ENCODE measurements at places on chromosomes 1 and 21.

DNA sequence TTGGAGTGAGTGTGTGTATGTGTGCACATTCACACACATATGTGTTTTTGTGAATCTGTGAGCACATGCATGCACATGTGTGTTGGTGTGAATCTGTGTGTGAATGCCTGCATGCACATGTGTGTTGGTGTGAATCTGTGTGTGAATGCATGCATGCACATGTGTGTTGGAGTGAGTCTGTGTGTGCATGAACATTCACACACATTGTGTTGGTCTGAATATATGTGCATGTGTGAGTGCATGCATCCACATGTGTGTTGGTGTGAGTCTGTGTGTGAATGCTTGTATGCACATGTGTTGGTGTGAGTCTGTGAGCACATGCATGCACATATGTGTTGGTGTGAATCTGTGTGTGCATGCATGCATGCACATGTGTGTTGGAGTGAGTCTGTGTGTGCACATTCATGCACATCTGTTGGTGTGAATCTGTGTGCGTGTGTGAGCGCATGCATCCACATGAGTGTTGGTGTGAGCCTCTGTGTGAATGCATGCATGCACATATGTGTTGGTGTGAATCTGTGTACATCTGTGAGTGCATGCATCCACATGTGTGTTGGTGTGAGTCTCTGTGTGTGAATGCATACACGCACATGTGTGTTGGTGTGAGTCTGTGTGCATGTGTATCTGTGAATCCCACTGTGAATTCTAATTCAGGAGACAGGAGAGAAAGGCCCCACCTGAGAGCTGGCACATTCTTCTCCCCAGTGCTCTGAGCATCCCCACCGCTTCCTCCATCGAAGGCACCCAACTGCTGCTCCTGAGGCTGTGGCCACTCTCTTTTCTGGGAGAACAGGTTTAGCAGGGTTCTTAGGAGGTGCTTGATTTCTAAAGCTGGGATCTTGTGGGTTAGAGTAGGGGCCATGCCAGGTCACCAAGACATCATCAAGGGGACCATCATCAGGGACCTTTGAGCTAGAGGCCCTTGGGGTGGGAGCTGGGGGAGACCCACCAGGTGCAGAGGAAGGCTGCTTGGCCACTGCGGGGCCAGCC lies 117.5 kb upstream of the ARHGEF16 start:
- no peak for DNase-seq

DNA sequence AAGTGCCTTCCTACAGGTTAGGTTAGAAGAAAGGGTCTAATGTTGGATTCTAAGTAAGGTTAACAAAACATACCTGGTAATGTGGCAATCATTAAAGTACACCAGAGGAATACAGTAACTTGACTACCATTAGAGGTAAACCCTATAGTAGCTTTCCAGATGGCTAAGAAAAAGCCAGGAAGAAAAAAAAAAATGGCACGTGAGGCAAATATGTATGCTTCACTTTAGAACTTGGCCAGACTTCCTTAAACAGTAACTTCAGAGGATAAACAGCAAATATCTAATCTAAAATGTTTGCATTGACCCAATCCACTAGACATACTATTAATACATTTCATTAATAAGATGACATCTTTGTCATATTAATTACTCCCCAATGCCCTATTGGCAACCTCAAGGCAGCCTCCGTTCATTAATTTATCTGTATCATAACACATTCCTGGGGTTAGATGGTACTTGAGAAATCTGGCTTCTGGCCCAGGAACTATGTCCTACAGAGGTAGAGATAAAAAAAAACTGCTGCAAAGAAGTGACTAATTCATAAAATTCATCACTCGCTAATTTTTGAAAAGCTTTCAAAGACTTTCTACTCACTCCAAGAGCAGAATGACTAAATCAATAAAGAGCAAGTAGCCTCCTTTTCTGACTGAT lies 5.8 kb downstream of the DCAF8 start:
- no peak for DNase-seq

DNA sequence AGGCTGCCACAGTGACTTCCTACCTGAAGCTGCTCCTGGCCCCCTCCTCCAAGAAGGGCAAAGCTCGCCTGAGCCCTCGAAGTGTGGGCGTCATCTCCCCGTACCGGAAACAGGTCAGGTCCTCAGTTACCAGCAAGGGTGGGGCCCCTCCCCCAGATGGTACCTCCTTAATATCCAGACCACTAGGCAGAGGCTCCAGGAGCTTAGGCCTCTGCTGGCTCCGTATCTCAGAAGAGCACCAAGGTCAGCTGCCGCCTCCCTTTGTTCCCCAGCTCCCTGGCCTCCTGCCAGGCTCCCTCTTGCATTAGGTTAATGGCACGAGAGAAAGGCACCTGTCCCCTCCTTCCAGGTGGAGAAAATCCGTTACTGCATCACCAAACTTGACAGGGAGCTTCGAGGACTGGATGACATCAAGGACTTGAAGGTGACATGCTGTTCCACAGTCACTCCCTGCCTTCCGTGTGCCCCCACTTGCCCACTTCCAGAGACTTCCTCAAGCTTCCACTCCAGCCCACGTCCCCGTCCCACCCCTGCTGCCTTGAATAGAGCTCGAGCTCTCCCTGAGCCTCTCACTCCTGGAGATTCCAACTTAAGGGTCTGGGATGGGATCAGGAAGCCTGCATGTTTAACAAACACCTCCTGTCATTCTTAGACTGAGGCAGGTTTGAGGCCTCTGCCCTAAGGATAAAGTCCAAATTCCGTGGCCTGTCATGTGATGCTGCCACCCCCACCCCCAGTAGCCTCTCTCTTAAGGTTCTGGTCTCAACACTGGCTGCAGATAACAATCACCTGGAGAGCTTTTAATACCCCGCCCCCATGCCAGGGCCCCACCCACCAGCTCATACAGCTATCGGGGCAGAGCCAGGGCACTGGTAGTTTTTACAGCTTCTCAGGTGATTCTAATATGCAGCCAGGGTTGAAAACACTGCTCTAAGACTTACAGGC lies 8.3 kb downstream of the RHOC start:
- no peak for DNase-seq

- no peak for DNase-seq
Measured at GRCh38 chr1:69861641-69862040, 293.9 kb downstream of the LRRC7 start.

- no peak for DNase-seq
Measured at GRCh38 chr1:169521226-169521625, 35.5 kb upstream of the SLC19A2 start.

DNA sequence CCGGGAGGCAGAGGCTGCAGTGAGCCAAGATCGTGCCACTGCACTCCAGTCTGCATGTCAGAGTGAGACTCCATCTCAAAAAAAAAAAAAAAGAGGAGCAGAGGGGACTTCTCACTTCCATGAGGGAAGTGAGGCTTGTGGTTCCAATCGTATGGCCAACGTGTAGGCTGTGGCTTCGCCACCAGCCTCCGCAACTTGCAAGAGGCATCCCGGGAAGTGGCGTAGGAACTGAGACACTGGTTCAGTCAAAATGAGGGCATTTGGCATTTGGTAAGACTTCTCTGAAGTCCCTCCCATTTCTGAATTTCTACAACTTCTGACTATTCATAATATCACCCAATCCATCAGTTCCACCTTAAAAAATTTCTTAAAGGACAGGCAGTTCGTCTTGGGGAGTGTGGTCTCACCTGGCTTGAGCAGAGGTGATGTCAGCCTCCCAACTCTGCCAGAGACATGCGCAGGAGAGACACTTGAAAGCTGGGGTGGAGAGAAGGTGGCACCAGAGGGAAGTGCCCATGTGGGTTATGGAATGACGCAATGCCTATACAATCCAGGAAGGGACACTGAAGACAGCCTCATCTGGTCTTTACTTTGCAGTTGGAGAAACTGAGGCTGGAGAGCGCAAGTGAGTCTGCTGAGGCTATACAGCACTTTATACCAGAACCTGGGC lies 17.2 kb downstream of the KAZN start:
- DNase-seq = no peak

GRCh38 chr1:70499695-70500094 lies 88.6 kb downstream of the CTH start:
- DNase-seq = no peak

- no peak for DNase-seq
Measured at GRCh38 chr21:36692835-36693488, 6.0 kb upstream of the SIM2 start.

DNA sequence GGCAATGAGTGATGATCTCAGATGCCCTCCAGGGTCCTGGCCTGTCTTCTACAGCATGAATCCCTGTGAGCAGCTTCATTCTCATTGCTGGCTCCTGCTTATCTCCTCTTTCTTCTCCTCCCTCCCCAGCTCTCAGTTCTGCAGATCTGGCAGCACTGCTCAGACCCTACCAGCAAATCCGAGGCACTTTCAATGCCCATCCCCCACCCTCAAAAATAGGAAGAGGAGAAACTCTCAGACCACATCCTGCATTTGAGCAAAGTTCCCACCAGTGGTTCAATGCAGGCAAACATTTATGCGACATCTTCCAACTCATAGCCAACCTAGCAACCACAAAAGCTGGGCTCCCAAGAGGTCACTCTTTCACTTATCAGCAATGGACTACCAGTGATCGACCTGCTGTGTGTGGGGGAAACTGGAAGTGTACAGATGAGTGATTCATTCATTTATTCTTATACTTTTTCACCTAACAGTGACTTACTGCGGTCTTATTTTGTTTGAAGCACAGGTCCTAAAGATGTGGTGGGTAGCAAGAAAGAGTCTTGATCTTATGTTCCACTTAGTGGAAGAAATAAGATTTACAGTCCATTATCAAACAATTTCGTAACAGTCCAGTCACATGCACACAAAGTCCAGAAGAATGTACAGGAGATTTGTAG lies 5.8 kb upstream of the CHI3L2 start:
- DNase-seq = peak; percentile 67

Data from stimulated activated CD4-positive, alpha-beta T cell treated with anti-CD3 and anti-CD28 coated beads, Interleukin-1b, Interleukin-23, amount 100 ng/mL, for 48 hours (primary cell).